ENCODE measurements at places on chromosomes 3 and 15. TPM values are rescaled to one million over a fixed set of nuclear protein-coding genes. Genes with fewer than 3 reads are reported as not detected.

NDUFB4 gene
- total RNA-seq: 62.8 TPM

STAB1 gene
- total RNA-seq: not detected

ACKR2 gene
- not detected for total RNA-seq

ALDH1A2 gene
- total RNA-seq: not detected

RHOV gene
- not detected for total RNA-seq

CIP2A gene
- total RNA-seq: 31.7 TPM

TRIM42 gene
- total RNA-seq: not detected

UBAP1L gene
- total RNA-seq: 0.28 TPM

CCDC39 gene
- total RNA-seq: not detected

CHRNA5 gene
- total RNA-seq: 1.4 TPM

FANCD2OS gene
- not detected for total RNA-seq

OR5K2 gene
- total RNA-seq: not detected

PLA2G4E gene
- total RNA-seq: not detected

DPPA2 gene
- total RNA-seq: not detected

NANOGP8 gene
- not detected for total RNA-seq

TGM5 gene
- not detected for total RNA-seq

MYZAP gene
- not detected for total RNA-seq

MESP1 gene
- under 0.01 TPM for total RNA-seq

ARGFX gene
- total RNA-seq: not detected

CAV3 gene
- 0.36 TPM for total RNA-seq

DNAJC19 gene
- total RNA-seq: 16.0 TPM

PDE8A gene
- total RNA-seq: 40.3 TPM

ITIH1 gene
- total RNA-seq: not detected

C3orf85 gene
- total RNA-seq: not detected

SEMA3B gene
- total RNA-seq: 4.3 TPM

UPK1B gene
- total RNA-seq: 0.28 TPM

GRK7 gene
- total RNA-seq: not detected

FAM227B gene
- total RNA-seq: 1.8 TPM

GNAI2 gene
- 867 TPM for total RNA-seq

TMC3 gene
- not detected for total RNA-seq

OXTR gene
- total RNA-seq: 56.1 TPM

GOLGA6D gene
- total RNA-seq: not detected

TRPM7 gene
- total RNA-seq: 49.4 TPM

CFAP92 gene
- total RNA-seq: not detected

PRR20G gene
- not detected for total RNA-seq

KBTBD13 gene
- not detected for total RNA-seq

LRRC2 gene
- total RNA-seq: 4.7 TPM

WWTR1 gene
- 30.3 TPM for total RNA-seq

ONECUT1 gene
- not detected for total RNA-seq

TIMMDC1 gene
- total RNA-seq: 52.5 TPM

NMD3 gene
- 95.0 TPM for total RNA-seq

TLR9 gene
- total RNA-seq: not detected

KCNAB1 gene
- under 0.01 TPM for total RNA-seq

BCHE gene
- 1.6 TPM for total RNA-seq

GHSR gene
- not detected for total RNA-seq

CKMT1A gene
- total RNA-seq: not detected

PLSCR5 gene
- not detected for total RNA-seq
